CD8-positive, alpha-beta memory T cell (primary cell): ENCODE measurements at places on chromosomes 7 and 10.
A peak's percentile ranks its signal among the peaks of the same experiment; 100 is the strongest.

- no peak for DNase-seq
- H3K36me3 ChIP-seq = no peaks in the 10 kb centered on the region
- H3K27me3 ChIP-seq = no peaks in the 10 kb centered on the region
- no peak overlapping the region for H3K4me3 ChIP-seq
- peaks cover 73% of the 10 kb centered on the region for H3K4me1 ChIP-seq
These were observed 50.7 kb downstream of the MDFIC start for GRCh38 chr7:114972567-114972966.

GRCh38 chr10:99534939-99535763, 2.4 kb downstream of the NKX2-3 start:
- H3K4me3 ChIP-seq = no peak overlapping the region
- no peak overlapping the region for H3K27ac ChIP-seq
- H3K27me3 ChIP-seq = peaks cover 75% of the 10 kb centered on the region
- H3K4me1 ChIP-seq = no peaks in the 10 kb centered on the region
- DNase-seq = no peak

GRCh38 chr10:128080641-128081040, 45.6 kb downstream of the MKI67 start:
- H3K4me3 ChIP-seq = no peak overlapping the region
- H3K36me3 ChIP-seq = peaks cover 48% of the 10 kb centered on the region
- H3K4me1 ChIP-seq = no peaks in the 10 kb centered on the region
- H3K27ac ChIP-seq = no peak overlapping the region

- no peaks in the 10 kb centered on the region for H3K36me3 ChIP-seq
- no peak overlapping the region for H3K4me3 ChIP-seq
- peak; percentile 29 for DNase-seq
- no peak overlapping the region for H3K27ac ChIP-seq
- no peaks in the 10 kb centered on the region for H3K27me3 ChIP-seq
- peaks cover 5% of the 10 kb centered on the region for H3K4me1 ChIP-seq
These were observed 1.4 kb upstream of the TSPAN15 start for GRCh38 chr10:69449841-69450240.

GRCh38 chr7:45699015-45699309, 124.8 kb downstream of the ADCY1 start:
- H3K4me3 ChIP-seq = no peak overlapping the region
- H3K27me3 ChIP-seq = peaks cover 3% of the 10 kb centered on the region
- DNase-seq = no peak
- no peaks in the 10 kb centered on the region for H3K36me3 ChIP-seq
- no peaks in the 10 kb centered on the region for H3K4me1 ChIP-seq

- DNase-seq = no peak
- H3K27me3 ChIP-seq = no peaks in the 10 kb centered on the region
- no peaks in the 10 kb centered on the region for H3K36me3 ChIP-seq
- no peak overlapping the region for H3K27ac ChIP-seq
- no peaks in the 10 kb centered on the region for H3K4me1 ChIP-seq
These were observed 11.3 kb downstream of the TNS3 start for GRCh38 chr7:47570649-47571050.

DNA sequence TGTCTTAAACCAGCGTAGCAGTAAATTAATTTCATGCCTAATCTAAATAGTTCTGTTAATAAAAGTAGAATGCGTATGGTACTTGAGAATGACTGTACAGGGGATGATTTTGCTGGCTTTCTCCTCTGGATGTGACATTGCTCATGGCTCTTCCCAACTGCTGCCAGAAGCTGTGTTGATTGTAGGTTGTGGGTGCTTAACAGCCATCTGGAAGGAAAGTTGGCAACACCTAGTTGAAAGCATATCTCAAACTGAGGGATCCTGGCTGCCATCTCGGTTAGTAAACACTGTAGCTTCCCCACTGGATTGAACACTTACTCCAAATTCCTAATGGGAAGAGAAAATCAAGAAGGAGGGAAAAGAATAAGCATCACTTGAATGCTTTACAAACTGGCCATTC, 130.9 kb downstream of the NXPH1 start:
- H3K27me3 ChIP-seq = no peaks in the 10 kb centered on the region
- no peaks in the 10 kb centered on the region for H3K36me3 ChIP-seq
- no peak for DNase-seq
- no peaks in the 10 kb centered on the region for H3K4me1 ChIP-seq

DNA sequence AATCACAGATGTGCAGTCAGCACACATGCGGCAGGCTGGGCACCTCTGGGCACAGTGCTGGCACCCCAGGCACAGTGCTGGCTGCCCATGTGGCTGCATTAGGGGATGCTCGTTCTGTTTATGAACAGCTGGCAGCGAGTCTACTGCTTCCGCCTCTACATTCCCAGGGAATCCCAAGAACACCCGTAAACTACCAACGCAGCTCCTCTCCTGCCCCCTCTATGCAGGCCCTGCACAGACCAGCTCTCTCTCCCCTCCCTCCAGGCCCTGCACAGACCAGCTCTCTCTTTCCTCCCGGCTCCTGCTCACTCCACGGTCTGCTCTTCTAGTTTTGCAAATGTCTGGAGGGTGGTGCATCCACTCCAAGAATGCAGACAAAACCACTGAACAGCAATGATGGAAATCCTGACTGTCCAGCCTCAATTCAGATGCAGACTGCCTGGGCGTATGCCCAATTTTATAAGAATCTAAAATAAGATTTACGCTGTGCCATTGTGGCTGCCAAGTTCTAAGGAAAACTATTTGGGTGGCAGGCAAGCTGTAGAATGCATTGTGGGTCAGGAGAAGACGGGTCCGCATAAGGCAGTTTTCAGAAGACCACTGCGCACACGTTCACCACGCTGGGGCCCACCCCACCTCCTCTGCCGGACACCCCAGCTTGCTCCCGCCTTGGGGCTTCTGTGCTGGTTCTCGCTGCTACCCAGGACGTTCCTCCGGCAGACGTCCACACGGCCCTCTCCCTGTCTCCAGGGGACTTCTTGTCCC, 234.6 kb downstream of the ZMYND11 start:
- no peak overlapping the region for H3K4me3 ChIP-seq
- H3K27me3 ChIP-seq = no peaks in the 10 kb centered on the region
- no peaks in the 10 kb centered on the region for H3K4me1 ChIP-seq
- no peak overlapping the region for H3K27ac ChIP-seq
- no peak for DNase-seq
- H3K36me3 ChIP-seq = no peaks in the 10 kb centered on the region

DNA sequence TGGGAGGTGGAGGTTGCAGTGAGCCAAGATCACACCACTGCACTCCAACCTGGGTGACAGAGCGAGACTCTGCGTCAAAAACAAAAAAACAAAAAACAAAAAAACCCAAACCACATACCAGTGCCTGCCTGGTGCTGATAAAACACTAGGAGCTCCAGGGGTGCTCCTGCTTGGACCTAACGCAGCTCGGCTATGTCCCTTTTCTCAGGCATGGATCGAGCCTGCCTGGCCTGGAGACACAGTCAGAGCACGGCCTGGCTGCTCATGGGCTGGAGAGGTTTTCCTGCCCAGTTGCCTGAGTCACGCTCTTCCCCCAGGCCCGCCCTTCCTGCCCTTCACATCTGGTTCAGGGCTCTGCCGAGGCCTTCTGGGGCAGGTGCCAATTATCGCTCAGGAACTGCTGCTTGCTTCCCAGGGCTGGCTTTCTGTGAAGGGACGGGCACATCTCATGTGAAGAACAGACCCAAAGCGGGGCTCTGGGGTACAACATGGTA, 12.6 kb upstream of the NPFFR1 start:
- no peaks in the 10 kb centered on the region for H3K4me1 ChIP-seq
- no peak for DNase-seq

DNA sequence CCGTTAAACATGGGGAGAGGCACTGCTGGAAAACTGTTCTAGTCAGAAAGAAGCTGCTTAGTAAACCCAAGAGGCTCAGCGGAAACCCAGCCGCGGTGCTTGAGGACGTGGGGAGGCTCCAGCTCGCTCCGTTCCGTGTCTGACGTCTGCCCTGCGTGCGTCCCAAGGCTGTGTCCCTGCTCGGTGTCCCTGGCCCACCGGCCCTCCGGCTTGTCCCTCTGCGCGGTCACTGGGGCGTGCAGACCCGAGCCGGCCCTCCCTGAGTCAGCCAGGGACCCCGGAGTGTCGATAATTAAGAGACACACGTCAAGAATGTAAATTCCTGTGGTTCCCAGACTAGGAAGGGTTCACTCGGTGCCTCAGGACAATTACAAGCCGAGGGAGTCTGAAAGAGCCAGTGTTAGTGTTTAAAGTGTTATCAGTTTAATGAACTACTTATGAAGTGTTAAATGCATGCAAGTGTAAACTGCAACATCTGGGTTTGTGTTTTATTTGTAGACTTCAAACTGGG, 98.9 kb downstream of the WDR11 start:
- no peak overlapping the region for H3K4me3 ChIP-seq
- H3K36me3 ChIP-seq = no peaks in the 10 kb centered on the region
- peaks cover 13% of the 10 kb centered on the region for H3K27me3 ChIP-seq
- no peak for DNase-seq
- H3K4me1 ChIP-seq = peaks cover 5% of the 10 kb centered on the region
- H3K27ac ChIP-seq = no peak overlapping the region

- no peaks in the 10 kb centered on the region for H3K36me3 ChIP-seq
- no peak overlapping the region for H3K4me3 ChIP-seq
- no peak for DNase-seq
- no peak overlapping the region for H3K27ac ChIP-seq
These were observed 36.4 kb downstream of the COPG2 start for GRCh38 chr7:130632111-130632510.

GRCh38 chr7:48292949-48293348, 121.7 kb downstream of the ABCA13 start:
- H3K4me3 ChIP-seq = no peak overlapping the region
- no peaks in the 10 kb centered on the region for H3K4me1 ChIP-seq
- DNase-seq = no peak
- no peak overlapping the region for H3K27ac ChIP-seq
- no peaks in the 10 kb centered on the region for H3K27me3 ChIP-seq

GRCh38 chr7:47591655-47592572, 10.0 kb upstream of the TNS3 start:
- no peaks in the 10 kb centered on the region for H3K4me1 ChIP-seq
- H3K4me3 ChIP-seq = no peak overlapping the region
- no peak overlapping the region for H3K27ac ChIP-seq
- H3K27me3 ChIP-seq = no peaks in the 10 kb centered on the region

- H3K4me3 ChIP-seq = peak overlapping the region; percentile 91
- H3K36me3 ChIP-seq = peaks cover 41% of the 10 kb centered on the region
- peak overlapping the region; percentile 94 for H3K27ac ChIP-seq
- DNase-seq = peak; percentile 65
- H3K4me1 ChIP-seq = peaks cover 76% of the 10 kb centered on the region
These were observed 1.7 kb upstream of the MYO1G start for GRCh38 chr7:44980393-44981034.

GRCh38 chr10:49285232-49285631, 13.7 kb upstream of the C10orf71 start:
- H3K27ac ChIP-seq = no peak overlapping the region
- no peaks in the 10 kb centered on the region for H3K36me3 ChIP-seq
- no peak for DNase-seq
- H3K4me1 ChIP-seq = no peaks in the 10 kb centered on the region
- H3K4me3 ChIP-seq = no peak overlapping the region

- no peaks in the 10 kb centered on the region for H3K27me3 ChIP-seq
- H3K27ac ChIP-seq = peak overlapping the region; percentile 97
- DNase-seq = peak; percentile 11
- peak overlapping the region; percentile 100 for H3K4me3 ChIP-seq
- peaks cover 24% of the 10 kb centered on the region for H3K4me1 ChIP-seq
These were observed 879 bp downstream of the NUDT5 start for GRCh38 chr10:12194752-12195271.

GRCh38 chr7:157784979-157785441, 448.2 kb downstream of the DNAJB6 start:
- H3K27me3 ChIP-seq = no peaks in the 10 kb centered on the region
- no peak for DNase-seq
- no peaks in the 10 kb centered on the region for H3K4me1 ChIP-seq
- H3K27ac ChIP-seq = no peak overlapping the region
- H3K4me3 ChIP-seq = no peak overlapping the region

DNA sequence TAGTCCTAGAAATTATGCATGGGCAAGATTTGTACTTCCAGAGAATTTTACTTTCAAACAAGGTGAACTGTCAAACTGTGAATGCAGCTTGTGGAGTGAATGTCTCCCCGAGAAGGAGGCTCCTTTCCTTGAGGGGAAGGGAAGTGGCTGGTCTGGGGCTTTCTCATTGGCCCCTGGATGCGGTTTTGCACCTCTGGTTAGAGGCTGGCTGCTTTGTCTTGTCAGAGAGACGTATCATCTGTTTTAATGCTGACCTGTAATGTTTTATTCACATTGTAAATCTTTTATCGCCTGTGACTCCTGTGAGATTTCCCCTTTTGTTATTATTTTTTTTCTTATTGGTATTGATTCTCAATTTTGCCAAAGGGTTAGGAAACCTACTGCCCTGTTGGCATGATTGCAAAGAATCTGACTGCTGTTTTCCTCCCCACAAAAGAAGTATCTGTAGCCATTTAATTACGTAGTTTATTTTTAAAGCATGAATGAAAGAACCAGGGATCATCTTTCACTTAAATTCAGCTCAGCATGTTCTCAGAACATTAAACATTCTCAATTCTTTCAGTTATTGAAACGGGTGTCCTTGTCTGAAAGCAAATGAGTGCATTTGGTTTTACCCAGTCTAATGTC, 238.3 kb upstream of the NFE2L3 start:
- no peaks in the 10 kb centered on the region for H3K27me3 ChIP-seq
- H3K4me1 ChIP-seq = no peaks in the 10 kb centered on the region
- no peak overlapping the region for H3K4me3 ChIP-seq
- no peak for DNase-seq
- H3K36me3 ChIP-seq = no peaks in the 10 kb centered on the region
- no peak overlapping the region for H3K27ac ChIP-seq

- H3K4me3 ChIP-seq = no peak overlapping the region
- no peak for DNase-seq
- no peaks in the 10 kb centered on the region for H3K4me1 ChIP-seq
- no peaks in the 10 kb centered on the region for H3K27me3 ChIP-seq
- no peak overlapping the region for H3K27ac ChIP-seq
These were observed 37.5 kb downstream of the CASD1 start for GRCh38 chr7:94547126-94547525.

DNA sequence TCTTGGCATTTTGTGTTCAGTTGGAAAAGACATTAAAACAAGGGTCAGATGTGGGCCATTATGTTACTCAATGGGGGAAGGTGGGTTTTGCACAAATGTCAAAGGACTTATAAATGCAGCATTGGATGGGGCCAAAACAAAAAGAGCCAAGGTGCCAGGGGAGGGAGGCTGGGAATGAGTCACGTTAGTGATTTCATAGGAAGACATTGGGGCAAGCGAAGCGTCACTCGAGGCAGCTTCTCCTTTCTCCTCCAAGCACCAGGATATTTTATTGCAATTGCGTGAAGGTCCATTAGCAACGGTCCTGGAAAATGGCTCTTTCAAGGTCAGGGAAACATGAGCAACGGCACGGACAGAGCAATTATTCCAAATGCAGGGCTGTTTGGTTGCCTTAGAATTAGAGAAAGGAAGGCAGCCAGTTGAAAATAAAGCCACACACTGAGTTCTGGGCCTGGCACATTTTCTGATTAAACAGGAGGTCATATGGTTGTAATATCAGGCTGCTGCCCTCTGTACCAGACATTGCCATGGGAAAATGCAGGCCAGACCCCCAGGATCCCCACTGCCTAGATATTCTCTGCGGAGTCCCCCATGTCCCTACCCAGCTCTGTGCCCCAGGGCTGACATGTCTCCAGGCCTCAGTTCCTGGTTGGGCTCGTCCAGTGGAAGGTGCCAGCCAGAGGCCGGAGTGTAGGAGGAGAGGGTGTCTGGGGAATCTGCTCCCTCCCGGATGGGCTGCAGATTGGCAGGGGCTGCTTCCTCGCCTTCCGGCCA, 63.3 kb upstream of the NANOS1 start:
- H3K4me1 ChIP-seq = no peaks in the 10 kb centered on the region
- no peak overlapping the region for H3K4me3 ChIP-seq
- H3K27me3 ChIP-seq = no peaks in the 10 kb centered on the region
- H3K36me3 ChIP-seq = no peaks in the 10 kb centered on the region
- no peak for DNase-seq
